ENCODE measurements at places on chromosomes 7 and 10. TPM values are rescaled to one million over a fixed set of nuclear protein-coding genes. Genes with fewer than 3 reads are reported as not detected.

Gene SLC18A3
- total RNA-seq, result not detected

Gene GPR85
- total RNA-seq, result not detected

Gene TMUB1
- total RNA-seq, result 55.4 TPM

Gene MAT1A
- not detected for total RNA-seq

Gene C10orf62
- total RNA-seq, result not detected

Gene TLX1
- not detected for total RNA-seq

Gene CPA2
- total RNA-seq, result not detected

Data from T-helper 2 cell treated with Interferon-gamma antibody and Interleukin-4, amounts not matched to agents 100 ng/mL and 5 ng/mL, for 36 hours (primary cell).